ENCODE measurements at places on chromosomes 7 and 10.

DNA sequence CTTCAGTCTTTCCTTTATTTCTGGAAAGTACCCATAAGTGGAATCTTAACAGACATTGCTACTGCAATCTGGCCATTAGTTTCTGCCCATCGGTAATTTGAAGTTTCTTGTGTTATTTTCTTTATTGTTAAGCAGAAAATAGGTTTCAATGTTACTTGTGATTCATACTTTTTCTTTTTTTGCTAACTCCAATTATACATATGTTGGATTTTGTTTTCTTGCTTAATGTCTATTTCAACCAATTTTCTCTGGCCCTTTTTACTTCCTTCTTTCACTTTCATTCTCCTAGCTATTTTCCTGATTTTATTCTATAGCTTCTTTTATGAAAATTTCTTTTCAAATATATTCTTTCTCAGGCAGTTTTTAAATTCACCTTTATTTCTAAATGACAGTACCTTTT is 457.4 kb downstream of the TCERG1L start:
- DNase-seq: no peak

GRCh38 chr7:105664816-105665525 is 83.7 kb upstream of the EFCAB10 start:
- DNase-seq: no peak

GRCh38 chr10:13956826-13957225 is 370.1 kb downstream of the PRPF18 start:
- DNase-seq: no peak

DNA sequence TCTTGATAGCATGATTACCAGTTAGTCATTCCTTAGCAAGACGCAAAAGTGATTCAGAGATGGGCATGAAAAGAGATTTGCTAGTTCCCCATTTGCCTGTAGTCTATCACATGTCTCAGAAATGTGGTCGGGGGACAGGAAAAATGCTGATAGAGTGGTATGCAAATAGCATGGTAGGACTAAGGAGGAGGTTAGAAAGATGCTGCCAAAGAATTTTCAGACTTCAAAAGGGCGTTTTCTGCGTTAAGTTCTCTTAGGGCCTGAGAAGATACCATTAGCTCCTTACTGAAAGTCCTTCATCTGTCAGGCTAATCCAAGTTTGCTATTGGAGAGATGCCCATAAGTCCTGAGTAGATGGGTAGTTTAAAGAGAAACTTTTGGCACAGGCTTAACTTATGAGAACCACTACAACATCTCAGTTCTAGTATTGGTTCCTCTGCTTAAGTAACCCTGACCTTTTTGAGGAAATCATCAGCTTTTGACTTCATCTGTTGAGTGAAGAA is 2.7 kb downstream of the CALD1 start:
- no peak for DNase-seq

DNA sequence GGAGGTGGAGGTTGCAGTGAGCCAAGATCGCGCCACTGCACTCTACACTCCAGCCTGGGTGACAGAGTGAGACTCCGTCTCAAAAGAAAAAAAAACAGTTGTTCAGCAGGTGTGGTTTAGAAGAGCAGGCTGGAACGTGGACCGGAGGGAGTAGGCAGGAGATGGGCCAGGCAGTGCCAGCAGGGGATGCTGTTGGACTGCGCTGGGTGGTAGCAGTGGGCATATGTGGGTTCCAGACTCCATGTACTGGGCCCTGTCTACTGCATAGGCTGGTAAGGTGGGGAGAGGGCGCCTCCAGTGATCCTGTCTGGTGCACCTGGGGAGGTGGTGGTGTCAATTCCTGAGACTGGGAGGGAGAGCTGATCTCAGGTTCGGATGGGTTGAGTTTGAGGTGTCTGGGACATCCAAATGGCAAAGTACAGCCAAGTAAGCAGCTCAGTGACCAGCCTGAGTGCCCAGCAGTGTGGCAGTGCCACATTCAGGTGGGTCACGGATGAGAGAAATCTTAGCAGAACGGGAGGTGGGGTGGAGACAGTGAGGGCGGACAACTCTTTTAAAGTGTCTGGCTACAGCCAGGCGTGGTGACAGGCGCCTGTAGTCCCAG is 25.9 kb downstream of the SFXN4 start:
- DNase-seq: no peak

DNA sequence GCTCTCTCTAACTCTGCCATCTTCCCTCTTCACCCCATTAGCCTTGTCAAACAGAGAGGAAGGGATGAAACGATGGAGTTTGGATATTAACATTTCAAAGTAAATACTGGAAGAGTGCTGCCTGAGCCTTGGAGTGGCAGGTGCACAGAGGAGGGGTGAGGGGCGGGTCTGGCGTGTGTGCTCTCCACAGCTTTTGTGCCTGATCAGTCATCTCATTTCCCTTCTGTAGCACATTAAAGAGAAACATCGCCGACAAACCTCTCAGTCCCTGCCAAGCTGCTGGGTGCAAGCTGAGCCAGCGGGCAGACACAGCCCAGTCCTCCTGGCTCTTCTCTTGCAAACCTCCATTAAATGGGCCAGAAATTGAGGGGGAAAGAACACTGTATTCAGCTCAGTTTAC is 76.2 kb downstream of the SLIT1 start:
- no peak for DNase-seq

GRCh38 chr7:143394777-143395176 is 13.6 kb downstream of the ZYX start:
- DNase-seq: no peak

- no peak for DNase-seq
Observed at GRCh38 chr10:78654047-78654590, 414.6 kb upstream of the ZMIZ1 start.

DNA sequence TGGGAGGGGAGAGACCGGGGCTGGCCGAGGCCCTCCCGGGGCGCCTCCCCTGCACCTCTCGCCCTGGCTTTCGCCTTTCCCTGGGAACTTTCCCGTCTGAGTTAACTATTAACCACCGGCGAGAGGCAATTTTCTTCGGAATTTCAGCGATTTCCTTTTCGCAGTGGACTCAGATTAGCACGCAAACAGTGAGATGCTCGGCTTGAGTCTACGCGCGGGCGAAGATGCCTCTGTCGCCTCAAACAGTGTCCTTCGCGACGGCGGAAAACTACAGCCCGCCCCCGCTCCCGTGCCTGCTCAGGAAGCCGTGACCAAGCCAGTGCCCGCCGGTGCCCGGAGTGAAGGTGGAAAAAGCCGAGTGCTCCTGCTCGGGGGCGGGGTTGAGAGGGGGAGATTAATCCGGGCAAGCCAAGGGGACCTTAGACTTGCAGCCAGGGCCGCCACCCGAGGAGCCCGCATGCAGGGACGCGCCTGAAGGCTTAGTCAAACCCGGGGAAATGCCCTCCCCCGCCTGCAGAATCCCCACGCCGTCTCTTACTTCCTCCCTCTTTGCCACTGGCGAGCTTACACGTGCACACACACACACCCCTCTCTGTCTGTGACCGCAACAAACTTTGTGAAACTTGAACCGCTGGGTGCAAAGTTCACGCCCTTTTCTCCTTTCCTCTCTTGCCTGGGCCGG is 14.5 kb upstream of the PAX2 start:
- no peak for DNase-seq

DNA sequence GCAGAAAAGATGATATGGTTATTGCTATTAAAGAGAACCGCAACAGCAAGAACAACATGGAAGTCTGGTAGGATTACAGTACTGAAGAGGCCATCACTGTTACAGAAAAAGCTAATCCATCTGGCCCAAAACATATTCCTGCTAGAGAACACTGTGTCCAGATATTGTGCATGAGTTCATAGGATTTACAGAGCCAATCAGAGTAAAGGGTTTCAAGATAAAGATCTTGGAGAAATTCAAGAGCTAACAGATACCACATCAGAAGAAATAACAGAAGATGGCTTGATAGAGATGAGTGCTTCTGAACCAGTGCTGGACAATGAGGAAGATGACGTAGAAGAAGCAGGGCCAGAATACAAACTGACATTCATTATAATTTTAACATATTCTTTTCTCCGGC is 58.7 kb downstream of the MINDY3 start:
- no peak for DNase-seq

GRCh38 chr7:95646350-95646749 is 50.0 kb upstream of the PDK4 start:
- DNase-seq: no peak

- no peak for DNase-seq
Observed at GRCh38 chr10:92573091-92573797, 649 bp downstream of the IDE start.

DNA sequence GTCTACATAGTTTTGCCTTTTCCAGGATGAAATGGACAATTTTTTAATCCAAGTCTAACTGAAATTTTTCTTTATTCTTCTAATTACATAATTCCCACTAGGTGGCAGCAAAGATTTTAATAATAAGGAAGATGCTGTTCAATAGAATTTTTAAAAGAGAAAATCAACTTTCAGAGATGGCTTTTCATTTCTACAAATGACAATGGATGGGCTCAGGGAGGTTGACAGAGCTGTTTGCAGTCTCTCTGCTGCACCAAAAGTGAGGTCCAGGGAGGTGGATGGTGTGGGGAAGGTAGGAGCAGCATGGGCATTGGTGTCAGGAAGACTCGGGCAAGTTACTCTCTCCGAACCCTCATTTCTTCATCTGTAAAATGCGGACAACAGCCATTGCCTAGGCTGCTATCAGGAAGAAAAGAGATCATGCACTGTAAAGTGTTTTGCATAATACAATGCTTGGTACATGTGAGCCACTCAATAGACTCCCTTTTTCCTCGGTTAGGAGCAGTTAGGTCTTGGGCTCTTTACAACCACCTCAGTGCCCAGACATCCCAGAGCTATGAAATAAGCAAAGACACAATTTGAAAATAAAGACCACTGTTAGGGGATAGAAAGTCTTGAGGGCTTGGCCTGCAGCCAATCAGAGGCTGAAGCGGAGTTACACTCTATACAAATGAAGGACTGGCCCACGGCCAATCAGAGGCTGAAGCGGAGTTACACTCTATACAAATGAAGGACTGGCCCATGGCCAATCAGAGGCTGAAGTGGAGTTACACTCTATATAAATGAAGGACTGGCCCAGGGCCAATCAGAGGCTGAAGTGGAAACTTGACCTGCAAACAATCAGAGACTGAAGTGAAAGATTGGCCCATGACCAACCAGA is 107.1 kb downstream of the ABLIM1 start:
- no peak for DNase-seq

- no peak for DNase-seq
Observed at GRCh38 chr7:1915956-1916600, 246.0 kb downstream of the ELFN1 start.

GRCh38 chr10:127802531-127803095 is 65.6 kb downstream of the FOXI2 start:
- DNase-seq: no peak

DNA sequence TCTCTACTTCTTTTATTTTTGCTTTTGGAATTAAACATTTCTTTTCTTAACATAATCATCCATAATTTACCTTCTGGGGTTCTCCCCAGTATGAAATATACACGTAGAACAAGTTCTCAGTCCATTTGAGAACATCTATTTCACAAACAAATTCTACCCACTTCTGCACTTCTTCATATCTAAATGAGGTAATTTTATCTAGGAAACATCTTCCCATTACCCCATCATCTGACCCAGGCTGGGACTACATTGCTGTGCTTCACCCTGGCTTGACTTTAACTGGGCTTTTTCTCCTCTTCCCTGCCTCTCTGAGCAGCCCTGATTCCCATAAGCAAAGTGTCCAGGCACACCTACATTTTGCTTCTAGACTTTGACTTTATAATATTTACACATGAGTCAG is 43.3 kb upstream of the AMPH start:
- no peak for DNase-seq

- DNase-seq: no peak
Observed at GRCh38 chr7:24894429-24895221, 85.4 kb downstream of the OSBPL3 start.
